Frontal cortex (tissue), 4 donors: ENCODE measurements at places on chromosomes 4 and X.

GRCh38 chrX:155263854-155264628 lies at the start of gene RAB39B:
Gene RAB39B, minus strand, starts transcription at chrX:155264491. Its CDS starts 203 bp downstream, at chrX:155264288.
- peak; percentile 34 for DNase-seq

- no peak for DNase-seq
Measured at GRCh38 chrX:73683236-73683859, 120.4 kb downstream of the CHIC1 start.

DNA sequence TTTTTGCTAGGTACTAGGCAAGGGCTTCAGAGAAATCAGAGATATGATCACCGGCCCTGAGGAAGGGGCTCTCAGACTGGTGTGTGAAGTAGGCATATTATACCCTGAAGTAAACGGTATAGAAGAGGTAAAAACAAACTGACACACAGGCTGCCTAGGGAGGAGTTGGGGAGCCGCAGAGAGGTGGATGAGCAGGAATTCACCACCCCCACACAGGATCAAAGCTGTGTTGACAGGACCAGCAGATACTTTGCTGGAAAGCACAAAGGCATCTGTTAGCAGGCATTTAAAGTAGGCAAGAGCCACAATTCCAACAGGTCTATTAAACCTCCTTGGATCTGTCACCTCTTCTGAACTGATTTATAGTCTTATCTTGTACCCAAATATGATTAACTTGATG lies 71.8 kb upstream of the GPR34 start:
- peak; percentile 13 for DNase-seq

GRCh38 chr4:38365748-38366310 lies 298.2 kb upstream of the KLF3 start:
- no peak for DNase-seq

GRCh38 chr4:169582706-169583105 lies 29.7 kb downstream of the NEK1 start:
- no peak for DNase-seq

DNA sequence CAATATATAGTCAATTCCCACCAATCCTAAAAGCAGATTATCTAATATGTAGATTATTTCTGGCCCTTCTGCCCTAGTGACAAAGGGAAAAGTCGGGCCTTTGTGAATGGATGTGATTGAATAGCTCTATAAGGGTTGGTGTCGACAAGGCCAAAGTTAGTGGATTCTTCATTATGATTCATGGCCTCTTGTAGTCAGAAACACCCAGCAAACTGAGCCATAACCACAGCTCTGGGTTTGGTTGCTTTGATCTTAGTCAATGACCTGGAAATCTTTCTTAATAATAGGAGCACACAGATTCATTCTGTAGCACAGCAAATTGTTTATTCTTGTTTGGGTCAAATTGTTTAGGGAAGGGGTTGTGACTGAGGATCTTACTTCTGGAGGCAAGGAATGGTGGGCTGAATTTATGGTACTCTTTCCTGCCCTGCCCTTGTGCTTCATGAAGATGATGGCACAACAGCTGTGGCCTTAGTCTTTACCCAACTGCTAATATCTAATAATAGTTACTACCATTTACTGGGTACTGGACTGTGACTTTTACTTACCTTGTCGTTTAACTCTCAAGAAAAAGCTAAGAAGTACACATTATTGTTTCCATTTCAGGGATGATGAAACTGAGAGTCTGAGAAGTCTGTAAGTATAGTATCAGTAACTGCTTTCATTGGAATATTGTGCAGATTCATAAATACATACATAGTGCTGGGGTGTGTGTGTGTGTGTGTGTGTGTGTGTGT lies 74.0 kb downstream of the AFF2 start:
- DNase-seq = no peak

DNA sequence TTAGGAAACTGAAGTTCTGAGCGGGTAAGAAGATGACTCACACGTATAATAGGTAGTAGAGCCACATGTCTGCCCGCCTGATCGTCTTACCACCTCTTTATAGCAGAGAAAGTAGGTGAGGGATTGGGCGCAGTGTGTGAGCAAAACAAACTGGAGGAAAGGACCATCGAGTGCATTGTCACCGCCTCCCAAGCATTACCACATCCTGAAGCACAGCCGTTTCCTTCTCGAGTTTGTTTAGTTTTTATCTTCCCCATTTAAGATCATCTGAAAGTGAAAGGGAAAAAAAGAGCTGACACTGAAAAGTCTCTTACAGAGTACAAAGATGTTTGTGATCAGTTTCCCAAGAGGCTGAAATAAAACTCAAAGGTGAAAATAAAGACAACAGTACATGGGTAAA lies 14.8 kb downstream of the PDK3 start:
- no peak for DNase-seq

GRCh38 chrX:3521396-3521795 lies 174.9 kb upstream of the MXRA5 start:
- no peak for DNase-seq

- DNase-seq = no peak
Measured at GRCh38 chrX:28010875-28011274, 29.6 kb upstream of the DCAF8L1 start.

- no peak for DNase-seq
Measured at GRCh38 chrX:13934731-13935130, 95.0 kb downstream of the GEMIN8 start.
